ENCODE measurements at places on chromosomes 16 and 17.

GRCh38 chr16:1387331-1387730 lies 27.2 kb downstream of the UNKL start:
- no peak for DNase-seq

DNA sequence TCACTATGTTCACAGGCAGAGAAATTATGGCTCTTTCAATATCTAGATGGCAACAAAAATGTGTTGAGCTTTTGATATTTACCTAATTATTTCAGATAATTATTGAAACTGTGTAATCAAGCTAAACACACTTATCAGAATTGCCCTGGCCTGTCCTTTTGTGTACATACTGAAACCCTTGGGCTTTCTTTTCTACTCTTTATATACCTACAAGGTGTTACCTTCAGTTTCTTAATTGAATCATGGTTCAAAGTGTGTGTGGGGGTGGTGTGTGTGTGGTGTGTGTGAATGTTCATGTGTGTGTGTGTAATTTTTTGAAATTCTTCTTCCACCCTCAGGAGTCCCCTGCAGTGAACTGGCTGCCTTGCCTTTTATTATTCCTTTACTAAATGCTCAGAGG lies 506.8 kb upstream of the SOX9 start:
- no peak for DNase-seq

DNA sequence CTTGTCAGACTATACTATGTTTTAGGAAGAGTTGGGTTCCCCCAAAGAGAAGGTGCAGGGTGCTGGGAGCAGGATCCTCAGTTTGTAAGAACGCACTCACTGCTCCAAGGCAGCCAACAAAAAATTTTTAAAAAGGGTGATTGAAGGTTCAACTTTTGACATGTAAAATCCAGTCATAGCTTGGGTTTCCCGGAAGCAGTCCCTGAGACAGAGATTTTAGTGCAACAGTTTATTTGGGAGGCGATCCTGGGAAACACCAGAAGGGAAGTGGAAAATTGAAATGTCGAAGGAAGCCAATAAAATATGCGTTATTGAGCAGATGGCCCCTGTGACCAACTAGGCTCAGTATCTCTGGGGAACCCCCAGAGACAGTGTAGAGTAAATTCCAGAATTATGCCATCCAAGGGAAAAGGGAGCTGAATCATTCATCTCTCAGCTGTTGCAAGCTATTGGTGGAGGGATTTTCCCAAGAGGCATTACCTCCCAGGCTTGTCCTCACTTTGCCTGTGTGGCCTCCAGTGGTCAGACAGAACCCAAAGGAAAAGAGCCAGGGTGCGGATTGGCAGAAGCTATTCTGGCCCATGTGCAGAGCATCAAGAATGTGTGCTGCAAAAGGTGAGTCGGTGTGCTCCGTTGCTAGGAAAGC lies 72.9 kb downstream of the HS3ST3B1 start:
- DNase-seq, result no peak

GRCh38 chr16:84888450-84888849 lies 68.7 kb downstream of the CRISPLD2 start:
- DNase-seq, result no peak

DNA sequence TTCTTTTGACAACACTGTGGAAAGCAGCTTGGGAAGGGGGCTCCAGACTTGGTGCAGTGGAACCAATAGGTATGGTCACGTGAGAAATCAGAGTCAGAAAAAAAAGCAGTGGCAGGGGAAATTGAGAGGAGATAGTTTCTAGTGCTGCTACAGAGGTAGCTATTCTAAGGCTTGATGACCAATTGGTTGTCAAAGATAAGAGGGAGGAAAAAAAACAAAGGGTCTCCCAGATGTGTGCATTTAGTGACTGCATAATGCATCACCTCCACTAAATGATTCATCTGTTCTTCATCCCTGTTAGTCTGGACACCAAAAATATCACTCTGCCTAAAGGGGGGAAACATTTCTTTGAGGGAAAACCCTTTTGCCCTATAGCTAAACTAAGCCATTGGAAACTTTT lies 56.5 kb downstream of the PIGL start:
- no peak for DNase-seq

DNA sequence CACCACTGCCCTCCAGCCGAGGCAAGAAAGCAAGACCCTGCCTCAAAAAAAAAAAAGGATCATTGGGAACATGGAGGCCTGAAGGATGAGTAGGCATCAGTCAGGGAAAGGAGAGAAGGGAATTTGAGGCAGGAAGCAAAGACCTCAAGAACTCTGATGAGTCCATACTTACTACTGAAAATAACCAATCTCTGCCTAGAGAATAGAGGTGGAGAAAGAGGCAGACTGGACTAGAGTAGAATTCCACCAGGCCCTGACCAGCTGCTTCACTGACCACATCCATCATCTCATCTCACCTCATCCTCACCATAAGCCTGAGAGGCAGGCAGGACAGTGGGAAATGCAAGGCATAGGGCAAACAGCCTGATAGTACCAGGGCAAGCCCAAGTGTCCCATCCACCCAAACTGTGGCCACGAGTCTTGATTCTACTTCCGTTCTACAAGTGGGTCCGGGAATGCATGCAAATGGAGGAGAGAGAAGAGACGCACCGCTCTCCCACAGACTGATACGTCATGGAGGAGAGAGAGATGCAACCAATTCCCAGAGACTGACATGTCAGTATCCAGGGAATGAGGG lies 17.1 kb downstream of the ANKRD11 start:
- no peak for DNase-seq
